ENCODE measurements at places on chromosomes 11 and 22. TPM values are rescaled to one million over a fixed set of nuclear protein-coding genes. Genes with fewer than 3 reads are reported as not detected.

The SLC22A8 gene
- total RNA-seq = not detected

The MCAM gene
- 33.9 TPM for total RNA-seq

The BTBD18 gene
- not detected for total RNA-seq

The VSTM5 gene
- 0.12 TPM for total RNA-seq

The FAM89B gene
- 19.4 TPM for total RNA-seq

The DDTL gene
- 0.92 TPM for total RNA-seq

The MOGAT2 gene
- not detected for total RNA-seq
